CD4-positive, alpha-beta T cell treated with Interleukin-21 for 1 hour (primary cell): ENCODE measurements at places on chromosomes 7 and 10.

GRCh38 chr10:89684604-89685003 is 16.8 kb upstream of the KIF20B start:
- no peak for DNase-seq

- DNase-seq: no peak
These were observed 142.5 kb upstream of the TNS3 start for GRCh38 chr7:47724335-47724982.

GRCh38 chr10:47409171-47409865 is 25.2 kb upstream of the ZNF488 start:
- DNase-seq: no peak

- DNase-seq: no peak
These were observed 113.7 kb upstream of the ANKRD1 start for GRCh38 chr10:91034494-91035159.

DNA sequence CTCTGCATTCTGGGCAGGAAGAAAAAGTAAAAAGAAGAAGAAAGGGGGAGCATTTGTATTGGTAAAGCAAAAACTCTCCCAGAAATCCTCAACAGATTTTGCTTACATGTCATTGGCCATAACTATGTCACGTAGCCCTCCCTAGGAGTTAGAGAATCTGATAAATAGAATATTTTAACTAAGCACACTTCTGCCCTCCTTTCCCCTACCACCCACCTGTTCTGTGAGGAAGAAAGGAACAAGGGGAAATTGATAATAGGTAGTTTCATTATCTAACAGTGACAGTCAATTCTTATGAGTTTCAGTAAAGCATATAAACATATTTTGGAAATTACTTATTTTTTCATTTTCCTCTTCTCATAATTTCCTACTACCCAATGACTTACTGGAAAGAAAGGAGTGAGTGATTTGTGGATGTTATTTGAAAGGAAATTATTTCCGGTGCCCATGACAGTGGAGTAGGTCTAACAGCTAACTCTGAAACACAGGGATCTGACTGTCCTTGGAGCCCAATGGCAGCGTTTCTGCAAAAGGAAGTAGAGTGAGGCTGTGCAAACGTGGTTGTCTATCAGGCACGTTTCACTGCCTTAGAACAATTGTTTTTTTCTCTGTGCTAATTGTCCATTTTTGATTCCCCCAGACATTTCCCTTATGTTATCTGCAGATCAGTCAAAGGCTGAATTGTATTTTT is 128.6 kb upstream of the MDFIC start:
- DNase-seq: no peak
